ENCODE measurements at places on chromosomes 4 and X.

GRCh38 chr4:86556791-86557415, 37.2 kb upstream of the PTPN13 start:
- DNase-seq, result peak; percentile 7

DNA sequence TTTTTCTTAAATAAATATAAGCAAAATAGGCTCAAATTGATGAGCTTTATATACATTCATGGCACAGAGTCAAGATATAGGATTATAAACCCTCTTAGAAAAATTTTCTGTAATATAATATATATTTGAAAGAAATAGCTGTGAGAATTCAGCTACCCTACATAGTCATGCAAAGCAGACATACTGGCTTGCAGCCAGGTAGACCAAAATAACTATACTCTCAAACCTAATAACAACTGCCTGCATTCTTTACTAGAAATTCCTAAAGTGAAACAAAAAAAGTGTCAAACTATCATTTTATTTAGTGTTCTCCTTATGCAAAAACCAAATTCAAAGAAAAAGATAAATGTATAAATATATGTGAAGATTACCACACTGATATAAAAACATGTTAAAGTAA, 1390.2 kb downstream of the C4orf33 start:
- DNase-seq, result peak; percentile 18

DNA sequence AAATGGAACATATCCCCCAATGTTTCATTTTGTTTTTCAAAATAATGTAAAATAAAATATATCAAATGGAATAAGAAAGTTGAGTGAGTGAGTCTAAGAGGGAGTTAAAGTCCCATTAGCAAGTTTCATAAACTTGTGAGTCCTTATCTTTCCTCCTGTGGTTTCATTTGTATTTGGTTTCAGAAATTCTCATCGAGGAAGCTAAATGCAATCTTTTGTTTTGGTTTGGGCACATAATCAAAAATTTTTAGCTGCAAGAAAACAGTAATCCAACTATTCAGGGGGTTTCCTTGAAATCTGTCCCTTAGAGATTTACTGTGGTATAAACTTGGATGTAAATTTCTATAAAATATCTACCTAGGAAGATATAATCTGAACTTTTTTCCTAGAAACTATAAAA, 124.2 kb downstream of the CAMK2D start:
- no peak for DNase-seq

DNA sequence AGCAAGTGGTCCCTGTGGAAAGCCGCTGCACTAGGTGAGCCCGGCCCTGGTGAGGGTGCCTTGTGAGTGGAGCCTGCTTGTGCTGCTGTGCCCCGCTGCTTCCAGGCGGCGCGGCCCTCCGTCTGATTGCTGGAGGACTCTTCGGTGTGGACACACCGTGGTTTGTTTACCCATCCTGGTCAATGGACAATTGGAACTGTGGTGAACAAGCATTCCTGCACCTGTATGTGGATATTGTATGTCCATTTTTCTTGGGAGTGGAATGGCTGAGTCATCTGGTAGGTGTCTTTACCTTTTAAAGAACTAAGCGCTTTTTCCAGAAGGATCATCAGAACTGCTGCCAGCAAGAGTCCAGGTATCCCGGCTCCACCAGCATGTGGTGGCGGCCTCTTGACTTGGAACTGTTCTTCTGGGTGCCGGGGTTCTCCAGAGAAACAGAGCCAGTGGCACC, 15.6 kb downstream of the MAEA start:
- no peak for DNase-seq

- no peak for DNase-seq
Observed at GRCh38 chr4:123866796-123867195, 470.2 kb downstream of the SPRY1 start.

- no peak for DNase-seq
Observed at GRCh38 chrX:65610040-65610439, 57.4 kb upstream of the MSN start.

DNA sequence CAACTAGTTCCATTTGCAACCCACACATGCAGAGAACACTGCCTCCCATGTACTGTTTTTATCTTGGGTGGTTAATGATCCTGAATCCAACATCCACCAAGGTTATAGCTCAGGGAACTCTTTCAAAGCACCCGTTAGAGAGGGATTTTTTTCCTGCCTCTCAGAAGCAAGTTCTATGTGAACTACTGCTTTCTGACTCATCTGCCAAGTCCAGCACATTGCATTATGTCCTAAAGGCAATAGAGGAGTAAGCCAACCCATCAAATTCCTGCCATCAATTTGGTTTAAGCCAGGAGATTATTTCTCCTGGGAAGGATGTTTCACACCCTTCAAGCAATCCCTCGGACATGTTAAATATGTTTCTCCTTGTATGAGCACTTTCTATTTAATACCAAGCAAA, 334.5 kb downstream of the GASK1B start:
- peak; percentile 32 for DNase-seq

DNA sequence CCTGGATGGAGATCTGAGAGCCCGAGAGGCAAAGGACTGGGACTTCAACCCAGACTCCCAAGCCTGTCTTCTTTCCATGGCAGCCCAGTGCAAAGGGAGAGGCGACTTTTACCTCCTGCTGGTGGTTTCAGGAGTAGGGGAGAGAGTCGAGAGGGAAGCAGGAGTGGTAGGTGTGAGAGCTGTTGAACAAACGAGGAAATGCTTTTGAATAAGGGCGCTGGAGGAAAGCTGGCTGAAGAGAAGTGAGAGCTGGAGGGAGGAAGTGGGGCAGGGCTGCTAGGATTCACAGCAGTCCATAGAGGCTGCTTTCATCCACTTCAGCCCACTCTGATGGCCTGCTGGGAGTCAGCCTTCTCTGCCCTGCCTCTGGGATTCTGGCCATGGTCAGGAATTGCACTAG, 81.8 kb upstream of the EFNB1 start:
- no peak for DNase-seq

GRCh38 chr4:151226004-151226932, 50.7 kb upstream of the PRSS48 start:
- peak; percentile 84 for DNase-seq

DNA sequence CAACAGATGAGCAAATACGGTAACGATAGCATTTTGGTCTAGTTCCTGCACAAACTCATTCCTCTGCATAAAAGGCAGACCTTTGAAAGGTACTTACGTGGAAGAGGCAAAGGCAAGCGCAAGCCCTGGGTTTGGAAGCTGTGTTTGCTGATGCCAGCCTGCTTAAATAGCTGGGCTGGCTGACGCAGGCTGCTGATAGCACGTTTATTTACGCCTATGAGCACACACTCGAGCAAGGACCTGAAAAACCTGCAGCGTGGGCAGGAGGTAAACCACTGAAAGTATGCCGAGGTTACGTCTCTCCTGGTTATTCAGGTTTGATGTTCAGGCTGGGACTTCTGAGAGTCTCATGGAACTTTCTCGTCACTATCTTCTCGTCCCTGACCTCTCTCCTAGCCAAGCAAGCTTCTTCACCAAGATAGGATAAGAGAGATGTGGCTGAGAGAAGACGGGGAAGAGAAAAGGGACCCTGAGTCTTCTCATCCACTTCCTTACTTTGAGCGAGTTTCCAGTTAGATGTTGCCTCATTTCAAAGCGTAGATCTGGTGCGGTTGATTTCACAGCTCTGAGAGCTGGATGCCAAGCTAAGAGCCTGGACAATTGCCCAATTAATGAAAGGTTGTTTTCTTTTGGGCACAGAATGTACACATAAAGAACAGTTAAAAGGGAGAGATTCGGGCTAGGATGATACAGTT, at the start of gene HOPX:
TSS of gene HOPX (minus strand) at position 139 of the 695 bp plus-strand sequence. CDS start 23,480 bp downstream, outside the sequence.
- no peak for DNase-seq

GRCh38 chr4:77697860-77698590, 92.4 kb downstream of the CXCL13 start:
- DNase-seq, result peak; percentile 76

DNA sequence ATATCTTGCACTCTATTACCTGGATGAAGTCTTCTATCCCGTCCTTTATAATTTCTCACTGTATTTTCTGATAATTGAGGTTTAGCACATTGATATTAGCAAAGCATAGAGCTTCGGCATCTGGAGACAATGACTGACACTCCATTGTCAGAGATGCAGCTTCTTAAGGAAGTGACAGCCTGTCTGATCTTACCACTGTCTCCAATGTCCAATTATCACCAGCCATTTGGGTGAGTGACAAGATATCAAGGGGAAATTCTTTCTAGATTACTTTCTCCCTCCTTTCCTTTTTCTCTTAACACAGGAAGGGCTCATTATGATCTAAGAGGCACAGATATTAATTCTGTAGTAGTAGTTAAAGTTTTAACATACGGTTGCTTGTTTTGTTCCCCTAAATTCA, 86.4 kb downstream of the LDB2 start:
- DNase-seq, result no peak

GRCh38 chrX:141960578-141960977, 56.9 kb downstream of the MAGEC1 start:
- DNase-seq, result no peak

DNA sequence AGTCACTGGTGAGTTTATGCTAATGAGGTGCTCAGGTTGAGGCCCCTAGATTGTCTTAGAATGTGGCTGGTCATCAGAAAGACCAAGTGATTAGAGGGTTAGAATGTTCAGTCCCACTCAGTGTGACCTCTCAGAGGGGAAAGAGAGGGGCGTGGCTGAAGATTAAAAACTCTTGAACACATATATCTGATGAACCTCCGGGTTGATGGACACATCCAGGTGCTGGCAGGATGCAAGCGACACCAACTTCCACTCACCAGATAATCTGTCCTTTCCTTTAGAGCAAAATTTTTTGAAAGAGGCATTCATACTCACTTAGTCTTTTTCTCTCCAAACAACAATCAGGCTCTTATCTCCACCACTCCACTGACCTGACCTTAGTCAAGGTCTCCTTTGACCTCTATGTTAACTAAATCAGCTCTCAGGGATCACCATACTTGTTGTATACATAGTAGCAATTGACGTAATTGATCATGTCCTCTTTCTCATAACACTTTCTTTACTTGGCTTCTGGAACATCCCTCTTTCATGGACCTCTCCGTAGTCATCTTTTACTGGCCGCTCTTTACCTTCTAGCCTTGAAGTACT, 14.2 kb downstream of the FAM47E start:
- no peak for DNase-seq

- no peak for DNase-seq
Observed at GRCh38 chrX:125005863-125006262, 313.8 kb upstream of the TEX13C start.

DNA sequence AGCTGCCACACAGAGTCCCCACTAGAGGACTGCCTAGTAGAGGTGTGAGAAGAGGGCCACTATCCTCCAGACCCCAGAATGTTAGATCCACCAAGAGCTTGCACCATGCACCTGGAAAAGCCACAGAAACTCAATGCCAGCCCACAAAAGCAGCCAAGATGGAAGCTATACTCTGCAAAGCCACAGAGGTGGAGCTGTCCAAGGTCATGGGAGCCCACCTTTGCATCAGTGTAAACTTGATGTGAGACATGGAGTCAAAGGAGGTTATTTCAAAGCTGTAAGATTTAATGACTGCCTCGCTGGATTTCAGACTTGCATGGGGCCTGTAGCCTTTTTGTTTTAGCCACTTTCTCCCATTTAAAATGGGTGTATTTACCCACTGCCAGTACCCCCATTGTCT, 1030.1 kb upstream of the GRIA3 start:
- no peak for DNase-seq

- DNase-seq, result no peak
Observed at GRCh38 chr4:86853209-86853608, 4.0 kb upstream of the SLC10A6 start.

DNA sequence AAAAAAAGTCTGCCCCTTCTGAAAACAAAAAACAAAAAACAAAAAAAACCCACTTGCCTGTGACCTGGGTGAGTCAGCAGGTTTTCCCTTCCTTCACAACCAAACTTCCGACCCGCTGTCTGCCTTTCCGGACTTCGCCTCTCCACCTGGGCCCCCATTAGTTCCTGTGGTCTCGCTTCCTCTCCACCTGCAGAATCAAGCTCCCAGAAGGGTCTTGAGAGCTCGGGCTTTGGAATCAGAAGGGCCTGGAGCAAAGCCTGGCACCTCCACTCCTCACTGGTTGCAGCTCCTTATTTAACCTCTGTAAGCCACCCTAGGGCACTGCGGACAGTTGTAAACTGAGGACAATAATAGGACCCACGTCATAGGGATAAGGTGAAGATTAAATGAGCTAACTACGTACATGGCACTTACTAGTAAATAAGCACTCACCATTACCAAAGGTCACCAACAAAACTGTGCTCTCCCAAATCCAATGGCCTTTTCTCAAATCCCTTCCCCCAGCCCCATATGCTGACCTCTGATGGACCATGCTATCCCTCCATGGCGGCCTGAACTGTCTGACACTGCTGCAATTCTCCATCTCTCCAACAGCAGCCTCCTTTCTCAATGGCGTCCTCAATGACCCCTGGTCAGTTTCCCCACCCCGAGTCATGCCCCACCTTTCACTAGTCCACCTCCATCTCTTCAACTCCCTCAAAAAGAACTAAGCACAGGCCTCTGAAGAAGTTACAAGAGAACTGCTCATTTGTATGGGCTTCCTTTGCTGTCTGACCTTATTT, 64.2 kb downstream of the IRF2 start:
- no peak for DNase-seq

GRCh38 chr4:61772126-61772525, 572.0 kb downstream of the ADGRL3 start:
- DNase-seq, result peak; percentile 46

DNA sequence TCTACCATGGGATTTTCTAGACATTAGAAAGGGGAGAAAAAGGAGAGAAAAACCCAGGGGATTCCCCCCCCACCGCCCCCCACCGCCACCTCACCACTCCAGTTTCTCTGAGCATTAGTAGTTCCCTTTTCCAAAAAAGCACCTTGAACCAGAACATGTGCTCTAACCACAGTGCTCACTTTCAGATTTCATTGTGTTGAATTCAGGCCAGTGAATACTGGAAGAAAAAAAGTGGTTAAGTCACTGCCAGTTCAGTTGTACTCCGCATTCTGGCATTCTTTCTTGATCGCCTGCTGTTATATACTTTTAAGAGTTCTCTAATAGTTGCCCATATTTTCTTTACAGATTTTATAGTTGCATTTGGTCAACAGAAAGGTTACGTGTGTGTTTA, 40.9 kb downstream of the JADE3 start:
- DNase-seq, result no peak

DNA sequence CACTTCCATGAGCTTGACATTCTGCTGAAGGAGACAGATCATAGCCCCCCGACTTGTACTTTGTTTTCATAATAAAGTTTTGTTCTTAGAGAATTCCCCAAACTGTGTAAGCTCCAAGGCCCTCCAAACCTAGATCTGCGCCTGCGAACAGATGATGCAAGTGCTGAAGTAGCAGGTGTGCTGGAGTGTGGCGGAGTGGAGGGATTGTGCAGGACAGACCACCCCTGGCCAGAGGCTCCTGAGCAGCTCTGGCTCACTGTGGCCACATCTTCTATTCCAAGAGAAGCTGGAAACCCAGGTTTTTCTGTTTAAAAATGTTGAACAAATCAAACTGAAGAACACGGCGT, 46.4 kb downstream of the TBC1D14 start:
- no peak for DNase-seq

DNA sequence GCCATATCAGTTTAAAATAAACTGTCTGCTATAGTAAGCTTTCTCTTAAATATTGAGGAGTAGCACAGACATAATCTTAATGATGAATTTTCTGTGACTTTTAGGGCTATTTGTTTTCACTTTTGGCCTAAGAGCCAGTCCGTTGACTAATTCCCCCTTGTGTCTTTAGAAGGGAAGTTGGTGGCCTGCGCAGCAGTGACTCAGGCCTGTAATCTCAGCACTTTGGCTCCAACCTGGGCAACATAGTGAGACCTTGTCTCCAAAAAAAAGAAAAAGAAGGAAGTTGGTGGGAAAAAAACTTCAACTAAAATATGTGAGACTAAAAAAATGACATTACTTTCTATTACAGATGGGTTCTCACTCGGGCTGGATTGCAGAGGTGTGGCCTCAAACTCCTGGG, 3.4 kb downstream of the NCAPG start:
- peak; percentile 76 for DNase-seq

All from ELR (cell line).